CD4-positive, alpha-beta T cell treated with Interleukin-6 at 100 ng/mL for 8 hours (primary cell): ENCODE measurements at places on chromosomes 1 and 21.

DNA sequence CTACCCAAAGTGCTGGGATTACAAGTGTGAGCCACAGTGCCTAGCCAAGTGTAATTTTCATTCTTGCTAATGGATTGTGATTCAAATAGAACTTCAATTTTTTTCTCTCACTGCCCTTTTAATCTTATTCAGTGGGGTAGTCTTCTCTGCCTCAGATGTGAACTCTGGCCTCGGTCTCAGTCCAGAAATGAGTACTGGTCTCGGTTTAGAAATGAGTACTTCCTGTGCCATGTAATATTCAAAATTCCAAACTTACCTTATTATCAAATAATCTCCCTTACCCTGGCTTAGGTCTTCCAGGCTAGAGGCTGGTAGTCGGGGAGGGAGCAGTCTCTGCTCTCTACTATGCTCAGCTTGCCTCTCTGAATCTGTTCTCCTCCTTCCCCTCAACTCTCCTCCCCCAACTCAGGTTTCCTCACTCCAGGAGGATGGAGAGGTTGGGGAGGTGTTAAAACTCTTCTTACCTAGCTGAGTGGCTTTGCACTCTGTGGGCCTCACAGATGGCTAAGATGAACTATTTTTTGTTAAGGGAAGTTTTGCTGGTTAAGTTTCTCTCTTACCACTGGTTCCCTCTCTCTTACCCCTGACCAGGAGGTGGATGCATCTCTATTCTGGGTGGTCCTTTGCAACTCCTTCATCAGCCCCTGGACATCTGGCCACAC, 4.8 kb upstream of the SLAMF9 start:
- no peak for DNase-seq

- DNase-seq: no peak
Observed at GRCh38 chr1:156489935-156490293, 10.7 kb downstream of the MEF2D start.

DNA sequence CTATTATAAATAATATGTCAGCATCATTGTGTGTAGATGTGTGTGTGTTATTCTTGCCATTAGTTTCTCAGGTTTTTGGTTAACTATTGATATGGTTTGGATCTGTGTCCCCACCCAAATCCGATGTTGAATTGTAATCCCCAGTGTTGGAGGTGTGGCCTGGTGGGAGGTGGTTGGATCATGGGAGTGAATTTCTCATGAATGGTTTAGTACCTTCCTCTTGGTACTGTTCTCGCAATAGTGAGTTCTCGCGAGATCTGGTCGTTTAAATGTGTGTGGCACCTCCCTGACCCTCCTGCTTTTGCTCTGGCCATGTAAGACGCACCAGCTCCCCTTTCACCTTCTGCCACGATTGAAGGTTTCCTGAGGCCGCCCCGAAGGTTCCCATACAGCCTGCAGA, 9.6 kb upstream of the POFUT2 start:
- no peak for DNase-seq

DNA sequence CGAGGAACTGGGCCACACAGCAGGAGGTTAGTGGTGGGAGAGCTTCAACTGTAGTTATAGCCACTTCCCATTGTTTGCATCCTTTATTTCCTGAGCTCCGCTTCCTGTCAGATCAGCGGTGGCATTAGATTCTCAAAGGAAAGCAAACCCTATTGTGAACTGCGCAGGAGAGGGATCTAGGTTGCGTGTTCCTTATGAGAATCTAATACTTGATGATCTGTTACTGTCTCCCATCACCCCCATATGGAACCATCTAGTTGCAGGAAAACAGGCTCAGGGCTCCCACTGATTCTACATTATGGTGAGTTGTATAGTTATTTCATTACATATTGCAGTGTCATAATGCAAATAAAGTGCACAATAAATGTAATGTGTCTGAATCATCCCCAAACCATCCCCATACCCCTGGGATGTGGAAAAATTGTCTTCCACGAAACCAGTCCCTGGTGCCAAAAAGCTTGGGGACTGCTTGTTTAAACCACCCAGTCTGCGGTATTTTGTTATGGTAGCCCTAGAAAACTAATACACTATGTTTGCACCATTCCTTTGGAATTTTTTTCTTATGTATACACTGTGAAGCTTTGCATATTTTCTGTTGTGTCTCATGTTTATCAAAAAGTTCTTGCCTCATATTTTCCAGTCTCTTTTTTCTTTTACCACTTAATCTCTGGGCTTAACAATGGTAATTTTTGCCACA, 136.6 kb upstream of the IVNS1ABP start:
- DNase-seq: no peak

DNA sequence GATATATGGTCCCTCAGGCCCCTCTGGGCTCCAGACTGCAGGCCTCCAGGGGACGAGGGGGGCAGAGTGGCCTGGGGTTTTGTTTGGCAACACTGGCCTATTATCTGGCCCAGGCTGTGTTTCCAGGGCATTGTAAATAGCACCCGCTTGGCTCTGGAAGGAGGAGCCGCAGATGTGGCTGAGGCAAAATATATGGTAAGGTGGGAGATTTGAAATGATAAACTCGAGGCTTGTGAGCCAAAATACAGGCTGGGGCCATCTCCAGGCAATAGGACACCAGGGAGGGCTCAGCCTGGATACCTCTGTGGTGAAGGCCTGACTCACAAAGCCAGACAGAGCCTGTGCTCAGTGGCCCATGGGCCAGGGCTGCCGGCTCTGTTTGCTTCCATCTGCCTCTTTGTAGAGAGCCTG, 14.0 kb downstream of the NAV1 start:
- no peak for DNase-seq

- no peak for DNase-seq
Observed at GRCh38 chr1:116886291-116886878, 23.3 kb upstream of the PTGFRN start.

- DNase-seq: no peak
Observed at GRCh38 chr1:1670866-1671265, 12.1 kb upstream of the CDK11B start.

DNA sequence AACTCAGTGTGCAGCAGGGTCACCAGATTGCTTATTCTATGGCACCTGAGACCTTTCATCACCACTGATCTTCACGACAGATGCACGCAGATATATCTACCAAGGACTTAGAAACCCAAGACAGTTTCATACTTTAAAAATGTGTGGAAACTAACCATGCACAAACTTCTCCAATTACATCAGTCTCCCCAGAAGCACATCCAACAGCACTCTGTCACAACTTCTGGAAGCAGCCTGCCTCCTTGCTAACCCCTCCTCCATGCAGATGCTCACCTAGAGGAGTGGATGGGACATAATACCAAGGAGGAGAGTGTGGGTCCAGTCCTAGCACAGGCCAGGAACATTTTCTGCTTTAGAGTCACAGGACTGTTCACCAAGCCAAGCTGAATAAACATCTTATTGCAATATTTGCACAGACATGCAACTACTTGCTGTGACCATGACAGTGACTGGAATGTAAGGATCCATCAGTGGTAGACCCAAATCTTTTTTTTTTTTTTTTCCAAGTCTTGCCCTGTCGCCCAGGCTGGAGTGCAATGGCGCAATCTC, 69.4 kb downstream of the HIVEP3 start:
- no peak for DNase-seq
